Aorta (tissue), 5 donors: ENCODE measurements at places on chromosomes 12 and 14. TPM values are rescaled to one million over a fixed set of nuclear protein-coding genes. Genes with fewer than 3 reads are reported as not detected.

GYS2 gene
- not detected for polyA plus RNA-seq

APOLD1 gene
- 0.75 TPM for polyA plus RNA-seq

KLRK1 gene
- polyA plus RNA-seq = 0.59 TPM

TRPV4 gene
- polyA plus RNA-seq = 0.08 TPM

CDCA4 gene
- 3.7 TPM for polyA plus RNA-seq

TAS2R30 gene
- 0.08 TPM for polyA plus RNA-seq

RTL1 gene
- not detected for polyA plus RNA-seq

CFAP73 gene
- polyA plus RNA-seq = not detected

KCNH5 gene
- not detected for polyA plus RNA-seq

LTB4R gene
- polyA plus RNA-seq = 5.2 TPM

BCL2L14 gene
- polyA plus RNA-seq = 4.0 TPM

GPR132 gene
- polyA plus RNA-seq = 1.0 TPM

TAC3 gene
- not detected for polyA plus RNA-seq

PTPRO gene
- 5.4 TPM for polyA plus RNA-seq

HSPB8 gene
- 49.0 TPM for polyA plus RNA-seq

PABPN1 gene
- 57.0 TPM for polyA plus RNA-seq

C1QL4 gene
- not detected for polyA plus RNA-seq

CPNE6 gene
- polyA plus RNA-seq = 0.25 TPM

TMTC1 gene
- polyA plus RNA-seq = 23.9 TPM

FAM186B gene
- 0.26 TPM for polyA plus RNA-seq

TROAP gene
- polyA plus RNA-seq = 1.8 TPM
